ENCODE measurements at places on chromosomes 11 and 22.

- DNase-seq, result peak; percentile 46
Observed at GRCh38 chr22:35539910-35540594, 579 bp upstream of the RASD2 start.

- DNase-seq, result no peak
Observed at GRCh38 chr11:7300281-7300680, 48.6 kb downstream of the SYT9 start.

DNA sequence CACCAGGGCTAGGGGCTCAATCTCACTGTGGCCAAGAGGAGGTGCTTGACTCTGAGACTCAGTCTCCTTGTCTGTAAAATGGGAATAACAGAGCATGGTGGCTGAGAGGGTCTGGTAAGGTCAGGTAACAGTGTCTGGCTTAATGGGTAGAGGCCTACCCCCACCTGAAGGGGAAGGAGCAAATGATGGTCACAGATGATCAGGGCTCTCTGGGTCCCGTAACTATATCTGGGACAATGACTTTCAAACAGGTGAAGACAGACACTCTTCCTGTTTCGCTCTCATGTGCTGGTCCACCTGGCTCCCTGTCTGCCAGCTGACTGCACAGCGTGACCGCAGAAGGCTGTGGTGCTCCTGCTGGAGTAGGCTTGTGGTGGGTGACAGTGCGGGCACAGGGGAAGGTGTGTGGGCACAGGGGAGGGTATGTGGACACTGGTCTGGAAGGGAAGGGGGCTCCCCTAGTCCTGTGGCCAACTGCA lies 4.0 kb downstream of the A4GALT start:
- DNase-seq, result no peak

- DNase-seq, result no peak
Observed at GRCh38 chr11:59272771-59273372, 60.1 kb upstream of the MPEG1 start.

GRCh38 chr22:49367041-49367697 lies 460.5 kb downstream of the BRD1 start:
- DNase-seq, result no peak

- DNase-seq, result no peak
Observed at GRCh38 chr22:44394246-44395117, 81.7 kb upstream of the SHISAL1 start.

DNA sequence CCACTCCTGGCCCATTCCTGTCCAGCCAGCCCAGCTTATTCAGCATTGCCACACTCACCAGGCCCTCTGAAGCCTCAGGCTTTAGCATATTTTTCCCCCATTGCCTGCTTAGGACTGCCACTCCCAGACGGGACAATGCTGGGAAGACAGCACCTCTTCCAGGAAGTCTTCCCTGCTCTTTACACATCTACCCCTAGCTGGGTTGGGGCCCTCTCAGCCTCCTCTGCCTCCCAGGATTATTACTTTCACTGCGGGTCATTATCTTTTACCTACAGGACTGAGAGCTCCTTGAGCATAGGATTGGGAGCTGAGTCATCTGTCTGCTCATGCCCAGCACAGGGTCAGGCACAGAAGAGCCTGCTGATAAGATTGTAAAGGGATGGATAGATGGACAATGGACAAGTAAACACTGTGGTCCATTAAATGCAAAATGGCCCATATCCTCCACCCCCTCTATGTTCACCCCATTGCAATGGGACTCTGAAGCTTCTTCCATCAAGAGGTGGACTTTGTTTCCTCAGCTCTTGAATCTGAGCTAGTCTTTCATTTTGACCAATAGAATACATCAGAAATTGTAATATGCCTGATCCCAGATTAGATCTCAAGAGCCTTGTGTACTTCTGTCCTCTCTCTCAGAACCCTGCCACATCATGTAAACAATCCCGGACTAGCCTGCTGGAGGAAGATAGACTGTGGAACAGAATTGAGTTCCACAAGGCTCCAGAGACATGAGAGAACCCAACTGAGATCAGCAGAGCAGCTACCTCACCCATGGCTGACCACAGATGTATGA lies 32.0 kb upstream of the LRRC32 start:
- no peak for DNase-seq

DNA sequence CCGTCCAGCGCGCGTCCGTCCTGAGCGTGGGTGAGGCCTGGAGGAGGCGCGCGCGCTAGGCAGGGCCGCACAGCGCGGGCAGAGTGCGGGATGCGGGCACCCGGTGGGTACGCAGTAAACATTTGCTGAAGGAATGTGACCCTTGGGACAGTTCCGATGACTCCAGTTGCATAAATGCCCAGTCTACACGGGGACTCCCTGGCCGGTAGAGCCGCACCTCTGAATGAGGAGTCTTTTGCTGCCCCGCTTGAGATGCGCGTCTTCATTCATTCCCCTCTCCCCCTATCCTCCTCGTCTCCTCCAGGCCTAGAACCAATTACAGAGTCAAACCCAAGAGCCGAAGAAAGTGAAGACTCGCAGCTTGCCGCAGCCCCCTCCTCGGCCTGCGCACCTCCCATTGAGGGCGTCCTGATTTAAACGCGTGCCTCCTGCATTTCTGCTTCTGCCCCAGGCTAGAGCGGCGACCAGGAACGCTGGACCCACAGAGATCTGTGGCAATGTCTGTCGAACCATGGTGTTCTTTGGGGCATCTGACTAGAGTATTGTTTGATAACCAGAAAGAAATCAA lies 729 bp upstream of the CHKB start:
- DNase-seq, result no peak

GRCh38 chr22:26990503-26991189 lies 333.3 kb downstream of the MIAT start:
- no peak for DNase-seq

GRCh38 chr22:37792494-37792893 lies 15.2 kb upstream of the GCAT start:
- DNase-seq, result no peak

GRCh38 chr11:2942872-2943710 lies 13.9 kb upstream of the PHLDA2 start:
- no peak for DNase-seq

- DNase-seq, result no peak
Observed at GRCh38 chr11:100105255-100105981, 581.7 kb upstream of the ARHGAP42 start.

DNA sequence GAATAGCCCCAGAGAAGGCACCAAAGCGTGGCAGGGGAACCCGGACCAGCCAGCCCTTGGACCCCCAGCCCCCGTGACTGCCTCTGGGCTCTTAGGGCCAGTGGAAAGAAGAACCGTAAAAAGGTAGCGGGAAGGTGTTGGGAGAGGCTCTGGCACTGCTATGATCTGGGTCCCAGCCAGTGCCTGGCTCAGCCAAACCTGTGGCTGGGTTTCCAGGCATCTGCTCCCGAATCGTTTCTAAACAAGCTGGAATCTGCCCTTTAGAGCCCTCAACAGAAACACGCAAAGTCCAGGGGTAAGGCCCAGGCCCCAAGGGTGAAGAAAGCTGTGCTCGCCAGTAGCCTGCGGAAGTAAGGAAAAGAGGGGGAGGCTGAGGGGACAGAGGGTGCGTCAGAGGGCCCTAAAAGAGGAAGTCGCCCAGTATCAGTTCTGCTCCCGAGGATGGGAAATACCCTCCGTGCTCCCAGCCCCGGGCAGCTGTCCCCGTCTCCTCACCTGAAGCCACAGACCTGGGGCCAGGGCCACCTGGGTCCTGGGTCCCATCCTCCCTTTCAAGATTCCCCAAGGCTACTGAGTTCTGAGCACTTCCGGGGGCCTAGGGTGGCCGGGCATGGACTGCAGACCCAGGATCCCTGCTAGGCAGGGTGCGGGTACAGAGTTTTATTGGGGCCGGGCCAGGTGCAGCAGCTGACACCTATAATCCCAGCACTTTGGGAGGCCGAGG lies 24.7 kb downstream of the IL10RA start:
- DNase-seq, result no peak

DNA sequence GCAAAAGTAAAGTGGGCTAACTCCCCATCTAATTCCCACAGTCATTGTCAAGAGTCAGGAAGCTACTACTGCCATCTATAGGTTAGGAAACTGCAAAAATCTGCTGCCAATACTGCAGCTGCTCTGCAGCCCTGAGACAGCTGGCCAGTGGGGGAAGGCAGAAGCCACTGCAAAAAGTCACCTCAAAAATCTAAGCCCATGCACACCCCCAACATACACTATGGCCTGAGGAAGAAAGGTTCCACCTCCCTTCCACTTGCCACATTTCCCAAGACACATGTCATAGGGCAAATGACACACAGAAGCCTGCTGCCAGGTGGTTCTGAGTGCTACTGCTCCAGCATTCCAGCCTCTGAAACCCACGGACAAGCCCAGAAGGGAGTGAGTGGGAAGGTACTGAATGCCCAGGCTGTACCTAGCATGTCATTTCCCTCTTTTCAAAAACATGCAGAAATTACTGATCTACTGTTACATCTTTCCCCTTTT lies 36.9 kb downstream of the DGCR2 start:
- no peak for DNase-seq

- DNase-seq, result no peak
Observed at GRCh38 chr11:130548491-130548833, 100.0 kb downstream of the ADAMTS15 start.

- no peak for DNase-seq
Observed at GRCh38 chr11:2534957-2535672, 90.3 kb downstream of the KCNQ1 start.

DNA sequence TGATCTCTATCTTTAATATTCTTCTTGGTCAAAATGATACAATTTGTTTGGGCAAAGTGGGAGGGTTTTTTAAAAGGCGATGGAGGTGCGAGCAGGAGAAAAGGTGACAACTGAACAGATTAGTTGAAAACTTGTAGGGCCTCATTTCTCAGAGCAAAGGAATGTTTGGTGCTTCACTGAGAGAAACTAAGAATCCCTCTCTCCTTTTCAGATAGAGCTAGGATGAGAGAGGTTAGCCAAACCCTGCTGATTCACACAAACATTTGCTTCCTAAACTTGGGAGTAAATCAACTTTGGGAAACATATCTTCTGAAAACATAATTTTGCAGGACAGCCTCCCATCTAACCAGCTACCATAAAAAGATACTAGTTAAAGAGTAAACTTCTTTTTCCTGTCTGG lies 57.0 kb downstream of the PHF21A start:
- DNase-seq, result no peak

DNA sequence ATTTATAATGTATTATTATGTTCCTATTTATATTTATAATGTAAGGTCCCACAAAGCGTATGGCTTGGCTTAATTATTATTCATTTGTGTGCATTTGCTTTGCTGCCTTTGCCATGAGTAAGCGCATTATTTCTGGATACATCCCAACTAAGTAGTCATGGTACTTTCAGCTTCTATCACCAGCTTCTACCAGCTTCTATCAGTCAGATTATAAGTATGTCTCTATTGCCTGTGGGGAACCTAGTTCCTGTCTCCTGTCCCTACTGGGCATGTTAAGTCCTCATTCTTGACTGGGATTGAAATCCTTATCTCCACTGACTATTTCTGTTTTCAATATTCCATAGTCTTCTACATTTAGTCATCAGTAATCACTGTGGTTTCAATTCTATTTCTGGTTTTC lies 33.5 kb upstream of the OR10W1 start:
- DNase-seq, result no peak

DNA sequence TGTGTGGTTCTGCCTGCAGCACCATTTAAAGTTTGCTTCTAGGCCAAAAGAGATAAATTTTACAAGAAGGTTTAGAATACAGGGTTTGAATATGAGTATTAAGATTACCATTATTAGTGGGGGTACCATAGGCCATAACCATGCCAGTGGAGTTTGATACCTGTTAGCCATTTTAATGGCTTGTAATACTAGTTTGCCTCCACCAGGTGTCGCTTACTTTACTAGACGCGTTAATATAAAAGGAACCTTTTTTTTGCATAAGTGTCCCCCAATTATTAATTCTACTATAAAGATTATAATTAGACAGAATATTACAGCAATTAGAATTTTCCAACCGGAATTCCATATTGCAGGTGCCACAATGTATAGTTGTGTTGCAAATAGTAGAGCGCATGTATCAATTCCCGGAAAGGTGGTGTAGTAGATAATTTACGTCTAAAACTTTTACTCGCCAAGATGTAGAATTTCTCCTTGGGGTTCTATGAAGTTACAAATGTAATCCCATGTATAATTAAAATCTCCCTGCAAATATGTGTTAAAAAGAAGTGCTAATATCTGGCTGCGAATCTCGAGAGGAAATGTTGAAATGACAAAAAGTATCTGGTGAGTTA lies 16.1 kb downstream of the MS4A6E start:
- DNase-seq, result peak; percentile 1

- no peak for DNase-seq
Observed at GRCh38 chr22:30610299-30610698, 3.3 kb downstream of the TCN2 start.

DNA sequence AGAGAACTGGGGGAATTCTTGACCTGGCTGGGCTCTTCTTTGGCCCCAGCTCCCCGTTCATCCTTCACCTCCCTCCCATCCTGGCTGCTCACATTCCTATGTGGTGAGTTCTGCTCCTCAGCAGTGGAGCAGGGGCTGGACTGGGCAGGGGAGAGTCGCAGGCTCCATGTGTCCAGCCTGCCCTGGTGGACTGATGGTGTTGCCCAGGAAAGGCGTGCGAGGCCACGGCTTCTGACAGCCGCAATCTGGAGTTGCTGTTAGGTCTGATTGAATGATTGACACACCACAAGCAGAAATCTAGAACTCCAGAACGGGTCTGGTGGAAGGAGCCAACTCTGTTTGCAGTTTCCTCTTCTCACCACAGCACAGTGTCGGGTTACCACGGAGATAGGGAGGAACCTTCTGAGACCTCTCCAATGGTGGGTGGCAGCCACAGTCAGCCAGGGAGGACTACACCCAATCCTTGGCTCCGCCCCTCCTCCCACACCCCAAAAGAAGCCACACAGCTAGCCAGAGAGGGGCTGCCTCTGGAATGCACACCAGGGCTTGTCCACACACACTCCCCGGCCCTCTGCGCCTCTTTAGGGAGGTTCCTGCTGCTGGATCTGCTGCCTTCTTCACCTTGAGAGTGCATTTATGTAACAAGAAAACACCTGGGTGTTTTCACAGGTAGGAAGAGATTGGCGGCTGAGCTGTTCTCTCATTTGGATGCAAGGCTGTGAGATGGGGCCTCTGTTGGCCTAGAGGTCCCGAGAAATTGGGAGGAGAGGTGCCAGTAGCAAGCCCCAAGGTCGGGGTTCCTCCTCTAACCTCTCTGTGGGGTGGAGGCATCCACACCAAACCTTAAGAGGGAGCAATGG lies 56.4 kb upstream of the CD44 start:
- DNase-seq, result no peak

- DNase-seq, result no peak
Observed at GRCh38 chr11:6111673-6112072, 4.2 kb downstream of the OR56B4 start.

DNA sequence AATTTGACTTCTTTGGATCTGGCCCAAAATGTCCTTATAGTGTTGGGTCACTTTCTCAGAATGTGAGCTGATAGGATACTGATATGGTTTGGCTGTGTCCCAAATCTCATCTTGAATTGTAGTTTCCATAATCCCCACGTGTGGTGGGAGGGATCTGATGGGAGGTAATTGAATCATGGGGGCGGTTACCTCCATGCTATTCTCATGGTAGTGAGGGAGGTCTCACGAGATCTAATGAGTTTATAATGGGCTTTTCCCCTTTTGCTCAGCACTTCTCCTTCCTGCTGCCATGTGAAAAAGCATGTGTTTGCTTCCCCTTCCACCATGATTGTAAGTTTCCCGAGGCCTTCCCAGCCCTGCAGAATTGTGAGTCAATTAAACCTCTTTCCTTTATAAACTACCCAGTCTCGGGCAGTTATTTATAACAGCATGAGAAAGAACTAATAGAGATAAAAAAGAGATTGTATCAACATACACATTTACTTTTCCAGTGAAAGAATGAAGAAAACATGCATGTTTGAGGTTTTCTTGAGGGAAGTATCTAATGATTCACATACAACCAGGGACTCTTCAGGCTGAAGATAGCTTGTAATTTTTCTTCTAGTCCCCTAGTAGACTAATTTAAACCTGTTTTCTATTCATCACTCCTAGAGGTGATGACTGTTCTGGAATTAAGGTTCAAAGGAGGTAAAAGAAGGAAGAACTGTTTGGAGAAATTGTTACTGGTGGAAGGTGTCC lies 17.3 kb upstream of the CSTF3 start:
- DNase-seq, result peak; percentile 63

Measured in NCI-H146 (cell line).